ENCODE measurements at places on chromosomes 16 and 17.

DNA sequence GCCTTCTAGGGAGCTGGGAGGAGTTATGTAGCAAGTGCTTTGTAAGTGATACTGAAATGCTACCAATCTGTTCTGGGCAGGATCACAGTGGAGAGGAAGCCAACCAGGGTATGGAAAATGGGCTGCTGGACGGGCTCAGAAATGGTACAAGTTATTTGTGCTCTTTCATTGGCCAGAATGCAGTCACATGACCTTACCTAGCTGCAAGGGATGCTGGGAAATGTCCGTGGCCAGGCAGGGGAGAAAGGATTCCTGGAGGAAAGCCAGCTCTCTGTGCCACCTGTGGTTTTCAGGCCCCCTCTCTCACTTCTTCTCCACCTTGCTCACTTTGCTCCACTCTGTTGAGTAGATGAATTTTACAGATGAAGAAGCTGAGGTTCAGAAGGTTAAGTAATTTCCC is 4.8 kb downstream of the EEF2K start:
- DNase-seq, result no peak

- DNase-seq, result no peak
These were observed 20.4 kb downstream of the KRT12 start for GRCh38 chr17:40846515-40847144.

DNA sequence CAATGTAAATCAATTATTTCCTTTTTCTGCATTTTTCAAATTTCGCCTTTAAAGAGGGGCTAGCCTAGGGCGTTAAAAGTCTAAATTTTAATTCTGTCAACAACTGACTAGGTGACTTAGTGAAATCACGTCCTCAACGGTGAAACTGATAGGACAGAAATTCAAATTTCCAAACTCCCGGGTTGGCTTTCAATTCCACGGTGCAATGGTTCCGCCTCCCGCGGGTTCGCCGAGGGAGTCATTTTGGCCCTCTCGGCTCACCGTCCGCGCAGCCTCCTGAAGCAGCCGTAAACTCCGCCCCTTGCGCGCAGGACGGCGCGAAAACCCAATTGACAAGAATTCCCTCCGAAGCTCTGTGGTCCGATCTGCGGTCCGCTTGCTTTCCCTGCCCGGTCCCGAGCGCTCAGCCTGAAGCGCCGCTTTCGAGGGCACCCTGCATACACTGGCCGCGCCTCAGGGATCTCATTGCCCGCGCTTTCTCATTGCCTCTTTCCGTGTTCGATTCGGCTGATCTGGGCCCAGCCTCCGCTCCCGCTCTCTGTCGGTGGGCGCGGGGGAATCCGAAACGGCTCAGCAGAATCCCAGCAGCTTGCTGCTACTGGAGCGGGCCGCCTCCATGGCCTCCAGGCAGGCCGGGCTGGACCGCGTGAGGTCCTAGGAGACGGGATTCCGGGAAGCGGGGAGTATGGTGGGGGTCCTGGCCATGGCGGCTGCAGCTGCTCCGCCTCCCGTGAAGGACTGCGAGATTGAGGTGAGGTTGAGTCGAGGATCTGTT is at the start of gene ATAD5:
ATAD5 (plus strand) TSS at position 304 of the 775 bp plus-strand sequence; CDS start at position 686, 382 bp downstream.
- DNase-seq, result peak; percentile 58

- no peak for DNase-seq
These were observed 84.6 kb downstream of the N4BP1 start for GRCh38 chr16:48525201-48526057.

DNA sequence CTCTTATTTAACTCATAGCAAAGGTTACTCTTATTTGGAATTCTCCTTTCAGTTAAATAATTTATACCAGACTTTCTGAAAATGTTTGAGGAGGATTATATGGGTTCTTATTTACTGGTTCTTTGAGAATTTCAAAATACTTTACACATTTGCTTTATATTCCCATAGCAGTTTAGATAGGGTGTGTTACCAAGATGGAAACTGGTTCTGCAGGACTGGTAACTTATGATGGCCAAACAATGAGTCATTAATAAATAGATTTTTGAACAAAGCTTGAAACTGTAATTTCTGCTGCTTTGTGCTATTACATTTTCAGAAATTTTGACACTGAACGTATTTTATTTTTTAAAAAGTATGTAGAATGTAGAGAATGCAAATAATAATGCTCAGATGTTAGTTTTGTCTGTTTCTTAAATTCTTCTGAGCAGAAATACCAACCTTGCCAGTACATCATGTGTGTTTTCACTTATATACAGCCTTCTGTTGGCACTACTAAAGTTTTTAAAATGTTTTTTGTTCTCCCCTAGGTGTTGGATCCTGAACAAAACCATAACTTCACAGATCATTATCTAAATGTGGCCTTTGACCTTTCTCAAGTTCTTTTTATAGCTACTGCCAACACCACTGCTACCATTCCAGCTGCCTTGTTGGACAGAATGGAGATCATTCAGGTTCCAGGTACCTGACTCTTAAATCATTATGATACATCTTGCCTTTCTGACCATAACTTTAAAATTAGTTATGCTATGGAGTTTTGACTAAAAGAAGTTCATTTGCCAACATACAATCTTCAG is 48.3 kb upstream of the ABCC11 start:
- DNase-seq, result no peak

- no peak for DNase-seq
These were observed 3.7 kb downstream of the NUBP2 start for GRCh38 chr16:1786242-1787055.

DNA sequence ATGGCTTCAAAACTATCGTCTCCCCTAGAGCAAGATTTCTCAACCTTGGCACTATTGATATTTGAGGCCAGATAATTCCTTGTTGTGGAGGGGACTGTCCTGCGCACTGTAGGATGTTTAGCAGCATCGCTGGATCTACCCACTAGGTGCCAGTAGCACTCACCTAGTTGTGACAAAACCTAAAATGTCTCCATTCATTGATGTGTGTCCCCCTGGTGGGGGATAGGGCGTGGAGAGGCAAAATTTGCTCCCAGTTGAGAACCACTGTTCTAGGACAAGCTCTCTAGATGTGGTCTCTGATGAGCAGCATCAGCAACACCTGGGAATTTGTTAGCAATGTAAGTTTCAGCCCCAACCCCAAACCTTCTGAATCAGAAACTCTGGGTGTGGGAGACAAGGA is 259.0 kb downstream of the XYLT1 start:
- no peak for DNase-seq

DNA sequence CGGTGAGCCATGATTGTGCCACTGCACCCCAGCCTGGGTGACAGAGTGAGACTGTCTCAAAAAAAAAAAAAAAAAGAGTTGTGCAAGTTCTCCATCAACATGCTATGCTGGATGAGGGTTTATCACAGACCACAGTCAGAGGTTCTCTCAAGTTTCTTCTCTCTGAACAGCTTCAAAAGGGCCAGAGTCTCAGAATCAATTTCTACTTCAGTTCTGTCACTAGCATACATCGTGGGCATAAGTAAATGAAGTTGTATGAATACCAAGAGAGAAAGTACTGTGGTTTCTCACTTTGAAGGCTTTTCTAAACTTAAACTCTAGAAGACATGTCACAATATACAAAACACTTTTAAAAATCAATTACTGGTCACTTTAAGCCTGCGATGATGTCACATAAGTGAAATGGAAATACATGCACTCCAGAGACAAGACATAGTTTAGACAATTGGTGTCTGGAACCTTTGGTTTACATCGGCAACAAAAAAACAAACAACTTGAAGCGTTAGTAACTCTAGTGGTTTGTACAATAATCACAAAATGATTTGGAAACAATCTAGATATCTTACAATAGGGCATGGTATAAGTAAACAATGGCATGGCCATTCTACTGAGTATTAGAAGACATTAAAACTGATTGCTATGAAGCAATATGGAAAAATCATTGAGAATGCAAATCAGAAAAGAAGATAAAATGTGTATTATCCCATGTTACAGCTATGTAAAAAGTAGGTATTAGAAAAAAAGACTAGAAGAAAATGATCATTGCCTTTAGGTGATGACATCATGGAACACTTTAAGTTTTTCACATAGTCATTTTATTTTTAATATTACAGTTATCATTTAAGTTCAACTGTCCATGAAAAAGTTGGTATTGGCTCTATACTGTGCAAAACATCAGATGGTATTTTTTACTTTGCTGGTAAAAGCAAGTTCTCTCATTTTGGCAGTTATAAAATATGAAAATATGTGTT is 232.3 kb downstream of the ZFHX3 start:
- peak; percentile 16 for DNase-seq

DNA sequence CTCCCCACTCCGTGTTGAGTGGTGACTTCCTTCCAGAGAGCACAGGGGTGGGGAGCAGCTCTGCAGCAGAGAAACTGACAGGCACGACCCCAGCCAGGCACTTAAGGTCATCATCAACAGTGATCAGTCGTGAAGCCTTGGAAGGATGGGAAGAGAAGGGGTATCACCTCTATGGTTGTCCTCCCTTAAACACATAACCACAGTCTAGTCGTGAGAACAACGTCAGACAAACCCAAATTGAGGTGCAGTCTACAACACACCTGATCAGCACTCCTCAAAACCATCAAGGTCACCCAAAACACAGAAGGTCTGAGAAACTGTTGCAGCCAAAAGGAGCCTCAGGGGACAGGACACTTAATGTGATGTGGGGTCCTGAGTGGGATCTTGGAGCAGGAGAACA is 68.3 kb downstream of the MPRIP start:
- DNase-seq, result no peak

DNA sequence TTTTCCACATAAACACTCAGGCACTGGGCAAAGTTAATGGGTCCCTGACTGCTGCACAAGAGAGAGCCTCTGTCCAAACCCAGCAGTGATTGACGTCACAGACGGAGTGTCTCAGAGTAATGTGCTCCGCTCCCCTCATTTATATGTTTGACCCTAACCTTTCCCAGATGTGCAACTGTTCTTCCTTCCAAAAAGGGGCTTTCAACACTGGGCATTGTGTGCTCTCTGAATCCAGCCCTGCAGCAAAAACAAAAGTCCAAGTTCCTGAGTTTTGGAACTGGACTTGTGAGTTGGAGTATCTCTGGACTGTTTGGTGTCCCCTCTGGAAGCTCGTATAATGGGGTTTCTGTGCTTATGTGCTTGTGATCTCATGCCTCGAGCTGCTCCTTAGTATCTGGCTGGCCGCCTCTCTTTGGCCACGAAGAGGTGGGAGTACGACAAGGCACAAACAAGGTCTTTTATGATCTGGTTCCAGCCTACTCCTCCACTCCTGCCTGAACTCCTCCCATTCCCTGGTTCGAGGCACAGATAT is 76.4 kb upstream of the SMIM36 start:
- no peak for DNase-seq

DNA sequence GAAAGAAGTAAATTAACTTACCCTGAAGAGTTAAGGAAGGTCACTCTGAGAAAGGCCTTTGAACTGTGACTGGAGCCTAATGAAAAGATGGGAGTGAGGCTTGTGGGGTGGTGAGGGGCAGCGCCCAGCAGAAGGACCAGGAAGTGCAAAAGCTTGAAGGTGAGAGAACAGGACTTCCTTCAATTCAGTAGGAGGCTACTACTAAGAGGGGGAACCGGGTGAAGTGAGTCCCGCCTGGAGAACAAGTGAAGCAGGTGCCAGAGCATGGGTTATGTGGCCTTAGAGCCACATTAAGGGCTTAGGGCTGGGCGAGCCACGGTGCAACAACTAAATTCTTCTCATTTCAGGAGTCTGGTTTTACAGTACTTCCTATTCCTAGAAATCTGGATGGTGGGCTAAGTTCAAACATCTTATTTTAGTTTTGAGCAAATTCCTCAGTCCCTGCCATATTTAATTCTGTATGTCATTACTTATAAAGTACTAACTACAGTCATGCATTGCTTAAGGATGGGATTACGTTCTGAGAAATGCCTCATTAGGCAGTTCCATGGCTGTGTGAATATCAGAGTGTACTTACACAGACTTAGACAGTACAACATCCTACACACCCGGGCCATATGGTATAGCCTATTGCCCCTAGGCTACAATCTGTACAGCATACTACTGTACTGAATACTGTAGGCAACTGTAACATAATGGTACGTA is 5.1 kb downstream of the CFAP20 start:
- no peak for DNase-seq

- no peak for DNase-seq
These were observed 505.5 kb downstream of the CDH8 start for GRCh38 chr16:61530697-61531096.

DNA sequence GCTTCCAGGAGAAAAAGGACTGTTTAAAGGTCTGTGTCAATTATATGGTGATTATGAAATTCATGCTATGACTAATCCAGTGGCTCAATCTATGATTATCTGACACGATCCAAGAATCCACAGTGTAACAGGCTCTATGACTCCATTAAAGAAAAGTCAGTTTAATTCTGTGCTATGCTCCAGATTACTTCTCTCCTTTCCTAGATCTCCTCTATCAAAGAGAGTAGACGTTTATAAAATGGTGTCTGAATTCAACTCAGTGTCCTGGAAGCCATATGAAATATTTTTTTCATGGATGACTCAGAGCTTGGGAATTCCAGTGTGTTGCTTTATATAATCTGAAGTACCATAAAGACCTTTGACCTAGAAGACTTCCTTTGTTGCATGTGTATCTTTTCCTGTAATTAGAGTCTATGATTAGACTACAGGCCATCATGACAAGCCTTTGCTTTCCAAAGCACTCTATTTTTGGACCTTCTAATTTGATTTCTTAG is 27.0 kb upstream of the NF1 start:
- no peak for DNase-seq

- DNase-seq, result no peak
These were observed 635 bp downstream of the WNK4 start for GRCh38 chr17:42780851-42781638.

DNA sequence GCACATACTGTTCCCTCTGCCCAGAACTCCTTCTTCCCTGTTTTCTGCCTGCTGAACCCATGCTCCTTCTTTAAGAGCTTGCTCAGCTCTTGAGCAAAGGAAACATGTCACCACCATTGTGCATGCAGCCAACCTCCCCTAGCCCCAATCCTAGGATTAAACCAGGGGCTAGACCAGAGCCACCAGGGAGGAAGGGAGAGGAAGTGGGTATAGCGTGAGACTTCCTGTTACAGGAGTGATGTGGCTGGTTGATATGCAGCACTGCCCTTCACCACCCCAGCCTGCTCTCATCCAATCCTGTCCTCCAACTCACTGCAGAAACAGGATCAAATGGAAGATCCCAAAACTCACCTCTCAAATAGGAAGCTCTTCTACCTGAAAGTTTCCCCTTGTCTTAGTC is 67.1 kb upstream of the CDH5 start:
- no peak for DNase-seq

GRCh38 chr16:73255031-73255430 is 207.1 kb upstream of the ZFHX3 start:
- DNase-seq, result no peak

GRCh38 chr16:3950343-3951193 is 70.1 kb upstream of the CREBBP start:
- no peak for DNase-seq

Data from GM12878 (cell line).